ENCODE measurements at places on chromosomes 7 and 10.

DNA sequence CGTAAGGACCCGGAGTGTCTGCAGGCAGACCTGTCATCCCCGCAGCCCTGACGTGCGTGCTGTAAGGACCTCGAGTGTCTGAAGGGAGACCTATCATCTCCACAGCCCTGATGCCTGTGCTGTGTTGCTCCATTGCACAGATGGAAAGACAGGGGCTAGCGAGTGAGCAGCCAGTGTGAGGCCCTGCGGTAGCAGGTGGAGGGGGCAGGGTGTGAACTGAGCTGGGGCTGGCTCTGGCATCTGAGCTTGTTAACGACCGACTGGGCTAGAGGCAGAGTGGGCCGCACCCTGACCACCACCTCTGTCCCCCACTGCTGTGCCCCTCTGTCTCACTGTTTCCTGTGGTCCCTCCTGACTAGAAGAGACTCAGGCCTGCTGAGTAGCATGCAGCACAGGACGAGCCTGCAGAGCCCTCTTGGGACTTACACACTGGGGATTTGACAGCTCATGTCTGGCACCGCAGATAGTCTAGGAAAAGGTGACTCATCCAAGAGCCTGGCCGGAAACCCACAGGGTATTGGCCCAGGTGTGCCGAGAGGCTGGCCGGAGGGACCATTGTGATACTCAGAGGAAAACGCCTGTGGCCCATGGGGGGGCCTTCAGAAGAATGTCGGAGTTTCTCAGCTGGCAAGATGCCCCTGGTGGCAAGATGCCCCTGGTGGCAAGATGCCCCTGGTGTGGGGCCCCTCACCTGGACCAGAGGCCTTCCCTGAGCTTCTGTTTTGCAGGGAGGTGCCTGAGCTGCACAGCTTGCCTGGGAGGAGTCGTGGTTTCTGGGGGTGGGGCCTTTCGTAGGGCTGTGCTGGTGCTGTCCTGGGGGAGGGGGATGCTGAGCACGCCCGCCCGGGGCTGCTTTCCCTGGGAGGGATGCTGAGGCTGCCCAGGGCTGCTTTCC lies 34.3 kb downstream of the INPP5A start:
- no peak for DNase-seq

DNA sequence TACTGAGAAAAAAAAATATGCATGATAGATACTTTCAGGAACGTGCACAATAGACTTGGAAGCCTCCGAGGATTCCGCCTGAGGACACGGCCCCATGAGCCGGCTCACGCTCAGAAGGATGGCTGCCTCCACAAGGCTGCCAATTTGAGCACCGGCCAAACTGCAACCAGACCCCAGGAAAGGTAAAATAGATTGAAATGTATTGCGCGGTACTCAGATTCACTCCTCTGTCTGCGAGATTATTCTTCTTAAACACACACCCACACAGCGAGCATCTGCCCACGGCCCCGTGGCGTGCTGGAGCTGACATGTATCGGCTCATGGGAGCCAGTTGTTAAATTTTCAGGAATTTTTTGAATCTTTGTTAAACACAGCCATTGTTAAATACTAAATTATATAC lies 653.2 kb upstream of the MKI67 start:
- no peak for DNase-seq

DNA sequence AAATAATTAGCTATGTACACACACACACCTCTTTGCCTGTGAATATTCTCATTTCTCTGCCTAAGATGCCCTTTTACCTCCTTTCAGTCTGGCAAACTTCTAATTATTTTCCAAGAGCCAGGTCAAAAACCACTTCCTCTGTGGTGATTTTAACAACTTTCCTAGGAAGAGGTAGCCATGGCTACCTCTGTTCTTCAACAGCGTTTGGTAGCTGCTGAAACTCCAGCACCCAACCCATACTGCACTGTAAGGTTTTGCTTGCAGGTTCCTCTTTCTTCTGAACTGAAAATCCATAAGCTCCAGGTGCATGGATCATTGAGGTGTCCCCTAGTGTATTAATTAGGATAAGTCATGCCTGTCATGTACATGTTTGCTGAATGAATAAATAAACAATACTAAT lies 25.6 kb downstream of the NRCAM start:
- DNase-seq = no peak

- no peak for DNase-seq
Measured at GRCh38 chr7:98475352-98475751, 74.5 kb upstream of the BAIAP2L1 start.

GRCh38 chr10:43057831-43058340 lies 19.0 kb upstream of the RET start:
- no peak for DNase-seq

GRCh38 chr7:129401228-129401966 lies 32.8 kb upstream of the STRIP2 start:
- no peak for DNase-seq

GRCh38 chr10:10222304-10222841 lies 795.3 kb upstream of the CELF2 start:
- no peak for DNase-seq

- no peak for DNase-seq
Measured at GRCh38 chr10:99975106-99975829, 34.5 kb downstream of the DNMBP start.

DNA sequence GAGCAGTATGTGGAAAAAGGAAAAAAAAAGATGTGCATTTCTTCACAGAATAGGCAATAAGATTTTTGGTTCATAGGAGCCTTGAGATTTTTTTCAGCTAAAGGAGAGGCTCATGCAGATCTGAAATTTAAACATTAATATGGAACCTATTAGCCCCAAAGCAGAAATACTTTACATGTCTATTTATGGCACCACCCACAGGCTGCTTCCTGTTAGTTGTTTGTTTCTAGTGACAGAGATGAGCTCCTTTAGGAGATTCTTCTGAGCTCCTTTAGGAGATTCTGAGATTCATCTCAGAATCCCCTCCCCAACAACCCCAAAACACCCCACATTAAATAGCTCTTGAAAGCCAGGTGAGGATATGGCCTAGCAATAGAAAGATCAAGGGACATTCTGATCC lies 27.9 kb upstream of the HPS1 start:
- no peak for DNase-seq

GRCh38 chr10:30170814-30171213 lies 111.4 kb upstream of the JCAD start:
- DNase-seq = no peak

Measured in brain (organoid and tissue), 16 donors.